Left colon (tissue), 2 donors: ENCODE measurements at places on chromosomes 1 and 21. TPM values are rescaled to one million over a fixed set of nuclear protein-coding genes. Genes with fewer than 3 reads are reported as not detected.

The OR2L13 gene
- not detected for total RNA-seq

The CREG1 gene
- total RNA-seq: 48.9 TPM

The ZNF695 gene
- total RNA-seq: 1.1 TPM

The RGL1 gene
- 12.7 TPM for total RNA-seq

The LZIC gene
- 49.6 TPM for total RNA-seq

The S100A7 gene
- not detected for total RNA-seq

- DNase-seq: no peak
These were observed 87.9 kb downstream of the SYT2 start for GRCh38 chr1:202622388-202622787.

DNA sequence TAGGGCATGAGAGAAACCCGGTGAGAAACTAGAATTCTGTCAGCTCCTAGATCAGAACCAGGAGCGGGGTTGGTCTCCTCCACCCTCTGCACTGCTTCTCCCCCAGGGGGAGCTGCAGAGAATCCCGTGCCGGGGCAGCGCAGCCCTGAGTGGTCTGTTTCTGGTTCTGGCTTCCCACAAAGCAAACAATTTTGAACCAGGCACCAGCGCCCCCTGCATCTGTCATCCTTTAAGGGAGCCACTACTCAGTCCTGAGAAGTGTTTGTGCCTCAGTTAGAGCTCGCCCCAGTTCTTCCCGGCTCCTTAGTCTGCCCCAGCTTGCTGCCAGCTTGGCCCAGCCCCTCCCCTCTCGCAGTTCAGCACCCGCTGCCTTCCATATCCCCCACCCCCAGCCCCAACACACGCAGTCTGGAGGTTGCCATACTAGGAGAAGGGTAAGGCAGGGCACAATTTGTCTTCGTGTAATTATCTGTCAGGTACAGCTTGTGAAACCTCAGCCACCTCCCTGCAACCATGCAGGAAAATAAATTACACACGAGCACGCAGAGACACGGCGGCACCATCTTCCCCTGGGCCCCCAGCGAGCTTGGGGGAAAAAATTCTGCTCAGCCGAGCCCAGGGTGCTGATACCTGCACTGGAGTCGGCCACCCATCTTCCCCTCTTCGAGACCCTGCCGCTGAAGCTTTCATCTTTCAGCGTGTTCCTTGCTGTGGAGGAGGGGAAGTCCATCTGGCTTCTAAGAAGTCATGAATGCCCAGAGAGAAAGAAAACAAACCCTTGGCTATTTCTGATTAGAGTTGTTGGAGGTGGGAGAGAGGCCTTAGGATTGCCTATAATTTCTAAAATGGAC, 62.6 kb upstream of the CD1D start:
- peak; percentile 49 for DNase-seq

GRCh38 chr1:25873120-25873519, 2.4 kb downstream of the PAQR7 start:
- DNase-seq: no peak

DNA sequence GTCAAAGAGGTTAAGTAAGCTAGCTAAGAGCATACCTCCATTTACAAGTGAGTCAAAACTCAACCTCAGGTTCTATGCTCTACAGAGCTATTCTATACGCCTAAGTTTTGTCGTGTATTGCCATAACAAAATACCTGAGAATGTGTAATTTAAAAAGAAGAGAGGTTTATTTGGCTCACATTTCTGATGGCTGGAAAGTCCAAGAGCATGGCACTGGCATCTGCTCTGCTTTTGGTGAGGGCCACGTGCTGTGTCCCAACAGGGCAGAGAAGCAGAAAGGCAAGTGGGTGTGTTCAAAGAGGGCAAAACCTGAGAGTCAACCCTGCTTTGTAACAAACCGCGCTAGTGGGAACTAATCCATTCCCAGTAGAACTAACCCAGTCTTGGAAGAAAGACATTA, 60.9 kb upstream of the POU2F1 start:
- no peak for DNase-seq

DNA sequence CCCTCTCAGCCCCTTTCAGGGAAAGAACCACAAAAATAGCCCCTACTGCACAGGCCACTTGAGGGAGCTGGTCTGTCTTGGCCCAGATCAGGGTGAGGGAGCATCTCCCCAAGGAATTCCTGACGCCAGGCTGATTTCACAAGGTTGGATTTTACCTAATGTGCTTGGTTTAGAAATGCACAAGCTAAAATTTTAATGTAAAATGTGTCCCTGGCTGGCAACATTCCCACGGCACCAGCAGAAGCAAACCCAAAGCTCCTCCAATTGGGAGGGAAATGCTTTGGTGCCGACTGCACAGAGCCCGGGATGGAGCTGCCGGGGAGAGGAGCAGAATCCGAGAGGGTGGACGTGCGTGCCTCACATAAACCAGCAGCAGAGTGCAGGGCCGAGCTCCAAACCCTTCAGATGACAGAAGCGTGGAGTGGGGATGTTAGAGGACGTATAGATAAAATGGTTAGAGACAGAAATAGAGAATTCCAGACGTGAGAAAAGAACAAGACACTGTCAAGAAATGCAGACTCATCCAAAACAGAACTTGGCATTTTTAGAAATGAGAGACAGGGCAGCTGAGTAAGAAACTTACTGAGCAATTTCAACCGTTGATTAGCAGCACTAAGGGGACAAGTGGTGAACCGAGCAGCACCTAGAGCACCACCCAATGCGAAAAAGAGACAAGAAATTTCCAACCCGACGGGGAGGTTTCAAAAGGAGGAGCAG, 41.6 kb upstream of the TMEM52 start:
- no peak for DNase-seq

DNA sequence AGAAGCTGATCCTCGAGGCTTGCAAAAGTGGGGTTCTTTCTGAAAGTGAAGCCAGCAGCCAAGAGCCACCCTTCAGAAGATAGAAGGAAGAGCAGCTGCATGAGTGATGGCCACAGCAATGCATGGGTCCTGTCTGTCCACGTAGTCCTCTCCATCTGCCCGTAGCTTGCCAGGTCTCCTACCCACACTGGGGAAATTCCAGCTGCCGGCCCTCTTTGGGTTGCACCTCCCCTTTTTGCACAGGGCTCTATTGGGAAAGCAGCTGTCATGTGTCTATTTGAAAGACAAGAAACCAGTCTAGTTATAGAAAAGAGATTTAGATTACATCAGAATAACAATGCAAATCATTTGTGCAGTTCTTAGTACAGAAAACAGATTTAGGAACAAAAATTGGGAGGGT, 204.4 kb downstream of the GIPC2 start:
- DNase-seq: no peak

- DNase-seq: no peak
These were observed 50.0 kb downstream of the FOXO6 start for GRCh38 chr1:41411229-41411628.

DNA sequence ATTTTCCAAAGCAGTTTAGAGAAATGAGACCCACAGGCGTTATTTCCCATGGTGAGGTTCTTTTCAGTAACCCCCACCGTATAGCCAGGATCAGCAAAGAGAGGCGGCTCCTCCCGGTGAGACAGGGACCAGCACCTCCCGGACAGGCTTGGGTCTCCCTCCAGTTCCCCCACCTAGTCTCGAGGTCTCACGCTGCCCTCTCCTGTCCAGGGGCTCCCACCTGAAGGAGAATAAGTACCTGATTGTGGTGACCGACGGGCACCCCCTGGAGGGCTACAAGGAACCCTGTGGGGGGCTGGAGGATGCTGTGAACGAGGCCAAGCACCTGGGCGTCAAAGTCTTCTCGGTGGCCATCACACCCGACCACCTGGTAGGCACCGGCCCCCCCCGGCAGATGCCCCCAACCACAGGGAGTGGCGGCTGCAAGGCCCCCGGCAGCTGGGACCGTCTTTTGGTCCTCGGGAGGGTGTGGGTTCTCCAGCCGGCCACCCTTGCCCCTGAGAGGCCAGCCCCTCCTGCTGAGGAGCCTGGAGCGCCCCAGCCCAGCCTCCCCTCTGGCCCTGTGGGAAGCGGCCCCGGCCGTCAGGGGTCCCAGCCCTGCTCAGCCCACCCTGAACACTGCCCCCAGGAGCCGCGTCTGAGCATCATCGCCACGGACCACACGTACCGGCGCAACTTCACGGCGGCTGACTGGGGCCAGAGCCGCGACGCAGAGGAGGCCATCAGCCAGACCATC, 4.9 kb downstream of the COL6A1 start:
- no peak for DNase-seq

- DNase-seq: peak; percentile 54
These were observed 87.7 kb upstream of the ATP1B1 start for GRCh38 chr1:169018751-169019150.

DNA sequence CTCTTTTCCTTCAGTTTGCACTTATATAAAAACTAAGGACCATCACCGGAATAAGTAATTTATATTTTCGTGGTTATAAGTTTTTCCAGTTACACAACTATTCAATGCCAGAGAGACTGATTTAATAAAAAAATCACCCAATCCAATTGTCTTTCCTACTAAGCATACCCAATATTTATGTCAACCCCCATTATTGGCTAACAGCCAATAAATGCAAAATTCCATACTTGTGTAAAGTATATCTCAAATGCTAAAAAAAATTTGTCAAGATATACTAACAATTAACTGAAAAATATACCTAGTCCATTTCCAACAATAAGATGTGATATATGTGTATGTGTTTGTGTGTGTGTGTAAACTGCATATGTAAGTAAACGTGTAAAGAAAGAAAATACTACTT, 117.4 kb downstream of the AGBL4 start:
- DNase-seq: no peak

- no peak for DNase-seq
These were observed 33.5 kb downstream of the ODR4 start for GRCh38 chr1:186409091-186409490.

DNA sequence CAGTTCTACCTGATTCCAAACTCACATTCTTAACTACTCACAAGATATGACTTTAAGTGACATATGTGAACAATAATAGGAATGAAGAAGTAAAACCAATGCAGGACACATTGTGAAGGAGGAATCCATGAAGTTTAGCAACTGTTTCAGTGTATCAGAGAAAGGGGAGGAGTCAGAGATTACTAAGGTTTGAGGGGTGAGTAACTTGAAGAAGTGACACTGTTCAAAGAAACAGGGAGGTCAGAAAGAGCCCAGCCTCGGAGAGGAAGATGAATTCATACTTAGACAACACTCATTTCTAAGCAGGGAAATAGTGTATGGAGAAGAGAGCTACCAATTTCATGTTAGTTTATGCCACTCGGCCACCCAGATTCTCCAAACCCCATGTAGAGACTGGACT, 28.2 kb upstream of the RPF1 start:
- DNase-seq: no peak

DNA sequence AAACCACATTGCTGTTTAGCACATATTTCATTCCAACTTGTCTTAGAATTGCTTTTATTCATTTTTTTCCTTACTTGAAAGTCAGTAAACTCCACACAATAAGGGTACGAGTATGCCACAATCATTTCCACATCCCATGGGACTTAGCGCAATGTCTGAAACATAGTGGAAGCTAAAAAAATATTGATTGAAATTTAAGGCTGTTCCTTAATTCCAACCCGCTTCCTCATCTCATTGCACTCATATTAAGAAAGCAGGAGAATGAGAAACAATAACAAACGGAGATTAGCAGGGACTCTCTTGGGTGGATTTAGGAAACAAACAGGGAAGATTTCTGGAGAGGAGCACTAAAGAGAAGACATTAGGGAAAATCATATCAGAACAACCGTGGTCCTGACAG, 39.3 kb upstream of the RGS4 start:
- no peak for DNase-seq

- DNase-seq: no peak
These were observed 26.1 kb downstream of the RCAN3 start for GRCh38 chr1:24528744-24529143.

DNA sequence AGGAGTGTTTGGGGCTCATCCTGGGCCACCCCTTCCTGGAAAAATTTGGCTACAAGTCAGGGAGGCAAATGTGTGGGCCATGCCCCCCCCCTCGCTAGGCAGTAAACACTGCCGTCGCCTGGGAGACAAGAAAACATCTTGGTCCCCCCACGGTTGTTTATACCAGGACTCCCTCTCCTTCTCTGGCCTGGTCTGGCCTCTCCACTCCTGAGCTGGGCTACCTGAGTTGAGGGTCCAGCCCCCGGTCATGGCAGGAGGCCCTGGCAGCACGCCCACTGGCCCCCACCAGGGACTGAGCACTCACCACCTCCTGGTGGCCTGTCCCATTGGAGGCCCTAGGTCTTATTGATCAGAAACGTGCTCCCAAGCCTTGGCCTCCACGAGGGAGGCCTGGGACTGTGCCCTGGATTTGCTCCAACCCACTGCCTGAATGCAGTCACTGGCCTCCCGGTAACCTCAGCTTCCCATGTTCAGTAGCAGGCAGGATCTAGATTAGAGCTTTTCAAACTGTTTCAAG, 15.8 kb downstream of the KCNQ4 start:
- DNase-seq: no peak
